ENCODE measurements at places on chromosomes 12 and 14.

- DNase-seq, result no peak
Measured at GRCh38 chr14:89563471-89563870, 146.4 kb upstream of the FOXN3 start.

DNA sequence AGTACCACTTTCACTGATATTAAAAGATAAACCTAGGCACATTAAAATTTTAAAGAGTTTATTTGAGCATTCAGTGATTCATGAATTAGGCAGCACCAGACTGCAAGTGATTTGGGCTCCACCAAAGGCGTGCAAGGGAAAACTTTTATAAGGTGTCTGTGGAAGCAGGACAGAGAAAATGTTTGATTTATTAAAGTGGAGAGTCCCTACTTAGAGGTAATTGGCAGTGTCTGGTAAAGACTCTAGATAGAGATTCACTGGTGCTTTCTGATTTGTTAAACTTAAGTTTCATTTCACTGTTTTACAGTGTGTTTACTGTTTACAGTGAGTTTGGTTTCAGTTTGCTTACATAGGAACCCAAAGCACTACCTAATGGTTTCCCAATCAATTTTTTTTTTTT, 72.8 kb downstream of the ANKS1B start:
- DNase-seq, result peak; percentile 0

- DNase-seq, result peak; percentile 97
Measured at GRCh38 chr14:94601884-94602391, 10.3 kb upstream of the SERPINA3 start.

GRCh38 chr14:96895658-96896271, 98.6 kb downstream of the VRK1 start:
- no peak for DNase-seq

- no peak for DNase-seq
Measured at GRCh38 chr12:86929962-86930361, 673.8 kb upstream of the MGAT4C start.

- DNase-seq, result no peak
Measured at GRCh38 chr12:100044266-100044665, 59.5 kb upstream of the ANKS1B start.

- DNase-seq, result peak; percentile 39
Measured at GRCh38 chr14:50335389-50335788, 23.3 kb downstream of the DMAC2L start.

DNA sequence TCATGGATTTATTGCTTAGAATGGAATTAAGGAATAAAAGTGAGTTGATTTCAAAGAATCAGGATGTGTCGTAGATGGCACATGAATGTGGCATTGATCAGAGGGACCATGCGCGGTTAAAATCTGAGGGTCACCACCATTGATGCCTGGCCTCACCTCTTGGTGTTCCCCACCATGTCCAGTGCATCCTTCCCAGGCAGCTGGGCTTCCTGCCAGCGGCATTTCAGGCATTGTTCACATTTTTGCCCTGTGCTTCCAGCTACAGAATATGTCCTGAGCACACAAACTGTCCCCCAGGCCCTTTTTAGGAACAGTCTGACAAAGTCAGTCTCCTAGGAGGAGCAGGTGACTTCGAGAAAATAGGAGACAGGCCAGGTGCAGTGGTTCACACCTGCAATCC, 42.0 kb upstream of the TSPAN9 start:
- DNase-seq, result peak; percentile 31

- DNase-seq, result no peak
Measured at GRCh38 chr14:34124585-34124984, 173.7 kb upstream of the EGLN3 start.

DNA sequence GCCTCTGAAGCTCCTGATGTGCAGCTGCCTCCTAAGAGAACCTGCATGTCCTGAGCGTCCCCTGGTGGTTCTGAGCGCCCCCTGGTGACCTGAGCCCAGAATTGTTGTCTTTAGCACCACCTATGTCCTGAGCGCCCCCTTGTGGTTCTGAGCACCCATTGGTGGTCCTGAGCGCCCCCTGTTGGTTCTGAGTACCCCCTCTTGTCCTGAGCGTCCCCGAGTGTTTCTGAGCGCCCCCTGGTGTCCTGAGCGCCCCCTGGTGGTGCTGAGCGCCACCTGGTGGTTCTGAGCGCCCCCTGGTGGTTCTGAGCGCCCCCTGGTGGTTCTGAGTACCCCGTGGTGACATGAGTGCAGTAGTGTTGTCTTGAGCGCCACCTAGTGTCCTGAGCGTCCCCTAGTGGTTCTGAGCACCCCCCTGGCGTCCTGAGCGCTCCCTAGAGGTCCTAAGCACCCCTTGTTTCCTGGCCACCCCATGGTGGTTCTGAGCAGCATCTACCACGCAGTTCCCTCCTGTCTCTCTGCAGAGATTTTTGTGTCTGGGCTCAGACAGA, 782.5 kb downstream of the TMEM121 start:
- no peak for DNase-seq

GRCh38 chr12:102971227-102971626, 13.8 kb downstream of the ASCL1 start:
- no peak for DNase-seq
